ENCODE measurements at places on chromosomes 5 and 9.

DNA sequence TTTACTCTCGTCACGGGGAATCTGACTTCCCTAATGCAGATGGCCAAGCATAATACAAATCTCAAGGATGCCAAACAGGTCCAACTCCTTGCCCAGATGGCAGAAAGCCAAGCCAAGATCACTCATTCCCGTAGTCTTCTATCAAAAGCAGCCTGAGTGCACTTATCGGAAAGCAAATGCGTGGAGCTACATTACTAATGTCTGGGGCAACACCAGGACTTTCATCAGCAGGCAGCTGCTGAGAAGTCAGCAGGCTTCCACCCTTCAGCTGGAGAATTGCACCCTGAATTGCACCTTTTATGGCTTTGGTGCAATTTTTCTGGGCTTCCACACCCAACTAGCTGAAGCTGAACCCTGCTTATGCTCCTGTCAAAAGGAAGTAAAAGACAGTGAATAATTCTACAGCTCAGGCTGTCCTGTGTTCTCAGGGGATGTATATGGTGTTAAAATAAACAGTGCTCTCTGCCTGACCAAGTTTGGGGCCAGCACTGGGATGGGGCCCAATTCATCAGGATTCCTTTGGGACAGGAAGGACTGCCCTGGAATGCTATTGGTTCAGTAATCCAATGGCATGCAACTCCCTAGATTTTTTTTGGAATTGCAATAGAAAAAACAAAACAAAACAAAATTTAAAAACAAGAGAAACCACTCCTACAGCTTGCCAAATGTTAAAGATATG, 92.6 kb downstream of the DPYSL3 start:
- no peak for DNase-seq

DNA sequence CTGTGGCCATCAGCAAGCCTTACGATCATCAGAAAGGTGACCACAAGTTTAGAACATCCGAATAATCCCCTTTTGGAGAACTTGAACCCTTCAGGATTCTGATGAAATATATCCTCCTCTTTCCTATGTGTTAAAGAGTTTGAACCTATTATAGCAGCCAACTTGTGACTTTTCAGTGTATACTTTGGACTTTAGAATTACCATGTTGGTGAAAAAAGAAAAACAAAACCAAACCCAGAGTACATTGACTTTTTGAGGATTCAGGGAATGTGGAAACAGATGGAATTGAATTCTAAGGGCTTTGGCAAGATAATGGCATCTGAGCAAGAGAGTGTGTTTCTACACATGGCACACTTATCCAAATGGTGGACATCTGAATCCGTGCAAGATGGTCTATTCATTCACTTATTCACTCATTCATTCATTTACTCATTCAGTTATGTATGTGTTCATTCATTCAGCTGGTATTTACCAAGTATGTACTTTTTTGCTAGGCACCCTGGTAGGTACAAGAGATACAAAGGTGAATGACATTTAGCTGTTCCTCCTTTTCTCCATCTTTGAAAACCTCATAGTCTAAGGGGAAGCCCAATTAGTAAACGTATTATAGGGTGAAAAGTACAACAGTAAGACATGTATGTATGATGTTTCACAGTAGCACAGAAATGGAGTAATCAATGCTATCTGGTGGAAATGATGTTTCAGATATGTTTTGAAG, 91.8 kb downstream of the PRDM6 start:
- DNase-seq: no peak

GRCh38 chr9:113461285-113461684, 2.2 kb upstream of the RGS3 start:
- no peak for DNase-seq

DNA sequence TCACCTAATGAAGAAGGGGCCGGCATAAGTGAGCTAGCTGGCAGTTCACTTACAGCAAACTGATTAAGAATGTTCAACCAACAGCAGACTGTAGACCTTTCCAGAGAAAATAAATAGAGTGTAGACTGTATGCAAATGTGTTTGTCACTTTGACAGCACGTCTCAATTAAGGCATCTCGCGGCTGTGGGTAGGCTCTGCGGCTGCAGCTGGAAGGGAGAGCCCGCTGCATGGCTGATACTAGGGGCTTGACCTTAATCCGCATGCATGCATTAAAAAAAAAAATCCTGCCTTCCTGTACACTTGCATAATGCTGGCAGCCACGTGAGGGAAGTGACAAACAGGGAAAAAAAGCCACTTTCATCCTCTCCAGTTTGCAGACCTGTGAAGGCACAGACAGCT, 82.3 kb downstream of the CRB2 start:
- DNase-seq: peak; percentile 30

DNA sequence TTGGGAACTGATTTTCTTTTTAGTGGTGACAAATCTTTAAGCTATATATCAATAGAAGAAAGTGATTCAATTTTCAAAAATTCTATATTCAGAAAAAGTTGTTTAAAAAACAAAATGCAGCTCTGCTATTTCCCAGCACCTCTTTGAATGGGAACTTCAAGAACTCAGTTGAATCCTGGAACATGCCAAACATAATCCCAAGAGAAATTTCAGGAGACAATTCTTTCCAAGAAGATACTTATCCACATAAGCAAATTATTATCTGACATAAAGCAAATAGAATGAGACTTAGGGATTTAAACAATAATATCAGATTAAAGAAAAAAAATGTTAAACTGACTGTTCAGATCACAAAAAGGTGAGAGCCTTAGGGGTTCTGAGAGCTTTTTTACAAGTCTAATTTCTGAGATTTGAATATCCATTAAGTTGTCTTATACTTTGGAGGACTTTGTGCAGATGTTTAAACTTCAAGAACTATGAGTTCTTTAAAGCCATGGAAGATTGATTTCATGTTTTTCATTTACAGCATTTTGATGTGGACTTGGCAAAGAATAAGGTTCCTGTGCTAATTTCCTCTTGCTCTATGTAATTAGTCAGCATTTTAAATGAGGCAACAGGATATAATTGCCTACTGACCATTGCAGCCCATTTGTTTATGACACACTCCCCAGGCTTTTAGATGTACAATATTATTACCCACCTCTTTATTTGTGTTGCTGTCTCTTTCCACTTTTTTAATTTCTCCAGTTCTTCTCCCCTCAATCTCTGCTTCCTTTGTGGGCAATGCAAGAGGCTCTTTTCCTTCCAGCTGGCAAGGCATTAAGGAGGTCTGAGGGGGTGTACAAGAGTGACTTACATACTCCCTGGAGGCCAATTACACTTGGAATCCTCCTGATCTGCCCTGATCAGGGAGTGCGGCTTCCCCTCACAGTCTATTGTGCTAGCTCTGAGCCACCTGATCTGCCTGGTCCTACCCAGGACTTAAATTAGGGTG, 419.1 kb downstream of the NR2F1-AS1 start:
- DNase-seq: peak; percentile 12

- no peak for DNase-seq
Measured at GRCh38 chr5:1745123-1745795, 54.4 kb downstream of the MRPL36 start.

Data from right kidney (tissue), 9 donors.